ENCODE measurements at places on chromosomes 4 and X.

DNA sequence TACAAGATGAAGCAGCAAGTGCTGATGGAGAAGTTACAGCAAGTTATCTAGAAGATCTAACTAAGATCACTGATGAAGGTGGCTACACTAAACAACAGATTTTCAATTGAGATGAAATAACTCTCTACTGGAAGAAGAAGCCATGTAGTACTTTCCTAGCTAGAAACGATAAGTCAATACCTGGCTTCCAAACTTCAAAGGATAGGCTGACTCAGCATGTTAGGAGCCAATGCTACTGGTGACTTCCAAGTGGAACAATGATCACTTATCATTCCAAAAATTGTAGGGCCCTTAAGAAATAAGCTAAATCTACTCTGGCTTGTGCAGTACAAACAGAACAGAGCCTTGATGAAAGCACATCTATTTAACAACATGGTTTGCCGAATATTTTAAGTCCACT lies 55.0 kb downstream of the FBXW7 start:
- no peak for DNase-seq
- H3K27me3 ChIP-seq = no peaks in the 10 kb centered on the region
- peaks cover 6% of the 10 kb centered on the region for H3K4me1 ChIP-seq

DNA sequence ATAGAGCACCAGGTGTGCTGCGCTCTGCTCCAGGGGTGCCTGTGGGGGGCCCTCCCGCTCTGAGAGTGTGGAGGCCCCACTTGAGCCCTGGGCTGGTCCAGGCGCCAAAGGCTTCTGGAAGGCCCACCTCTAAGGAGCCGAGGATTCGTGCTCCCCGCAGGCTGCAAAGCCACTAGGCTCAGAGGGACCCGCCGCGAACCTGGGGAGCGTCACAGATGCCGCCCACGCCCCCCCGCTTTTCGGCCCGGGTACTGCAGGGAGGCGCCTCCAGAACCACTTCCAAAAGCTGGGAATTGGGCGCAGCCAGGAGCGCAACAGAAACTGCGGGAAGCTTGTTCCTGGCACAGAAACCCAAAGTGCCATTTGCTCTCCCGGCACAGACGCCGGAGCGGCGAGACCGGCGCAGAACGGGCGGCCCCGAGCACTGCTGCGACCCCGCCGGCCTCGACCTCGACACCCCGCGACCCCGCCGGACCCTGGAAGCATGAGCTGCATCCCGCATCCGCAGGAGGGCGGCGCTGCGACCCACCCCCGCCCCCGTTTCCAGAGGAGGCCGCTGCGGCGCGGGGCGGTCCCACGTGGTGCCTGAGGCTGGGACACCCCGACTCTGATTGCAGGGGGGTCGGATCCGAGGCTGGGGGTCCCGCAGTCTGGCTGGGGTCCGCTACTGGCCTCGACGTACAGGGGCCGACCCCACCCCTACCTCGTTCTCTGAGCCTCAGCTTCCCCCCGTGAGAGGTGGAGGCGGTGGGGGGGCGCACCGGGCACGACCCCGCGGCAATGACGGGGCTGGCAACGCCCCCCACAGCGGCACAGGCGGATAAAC lies 30.8 kb downstream of the CPLX1 start:
- peaks cover 72% of the 10 kb centered on the region for H3K27me3 ChIP-seq
- no peak for DNase-seq
- H3K4me1 ChIP-seq = no peaks in the 10 kb centered on the region
- H3K4me3 ChIP-seq = peak overlapping the region; percentile 14
- H3K36me3 ChIP-seq = no peaks in the 10 kb centered on the region

- DNase-seq = peak; percentile 82
- peaks cover 15% of the 10 kb centered on the region for H3K36me3 ChIP-seq
- H3K4me3 ChIP-seq = peak within 1 kb of the TSS; percentile 50
- no peak within 1 kb of the TSS for H3K27ac ChIP-seq
- H3K4me1 ChIP-seq = no peaks in the 10 kb centered on the region
Measured at GRCh38 chr4:170089668-170090351, at the start of gene AADAT. AADAT (minus strand) TSS chr4:170089956; CDS start chr4:170089690, 266 bp downstream.

- no peak overlapping the region for H3K4me3 ChIP-seq
- no peaks in the 10 kb centered on the region for H3K4me1 ChIP-seq
- H3K36me3 ChIP-seq = no peaks in the 10 kb centered on the region
- H3K27ac ChIP-seq = no peak overlapping the region
- no peak for DNase-seq
Measured at GRCh38 chrX:117038918-117039440, 576.2 kb upstream of the CT83 start.

DNA sequence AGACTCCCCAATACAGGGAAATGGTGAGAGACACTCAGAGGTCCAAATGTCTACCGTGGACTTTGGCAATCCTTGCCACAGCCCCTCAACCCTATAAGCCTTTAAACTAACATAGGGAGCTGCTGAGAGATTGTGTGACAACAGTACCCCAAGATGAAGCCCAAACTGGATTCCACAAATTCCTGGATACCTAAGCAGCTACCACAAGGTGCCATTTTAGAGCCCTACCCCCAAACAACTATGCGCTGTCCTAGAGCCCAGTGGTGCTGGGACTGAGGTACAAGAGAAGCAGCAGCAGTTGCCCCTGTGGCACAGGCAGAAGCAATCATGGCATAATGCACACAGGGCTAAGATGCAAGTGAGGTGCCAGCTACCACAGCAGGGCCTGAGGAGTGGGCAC lies 2.7 kb upstream of the TMPRSS11F start:
- no peaks in the 10 kb centered on the region for H3K27me3 ChIP-seq
- no peak for DNase-seq
- H3K27ac ChIP-seq = no peak overlapping the region
- no peak overlapping the region for H3K4me3 ChIP-seq
- H3K36me3 ChIP-seq = no peaks in the 10 kb centered on the region
- H3K4me1 ChIP-seq = no peaks in the 10 kb centered on the region

DNA sequence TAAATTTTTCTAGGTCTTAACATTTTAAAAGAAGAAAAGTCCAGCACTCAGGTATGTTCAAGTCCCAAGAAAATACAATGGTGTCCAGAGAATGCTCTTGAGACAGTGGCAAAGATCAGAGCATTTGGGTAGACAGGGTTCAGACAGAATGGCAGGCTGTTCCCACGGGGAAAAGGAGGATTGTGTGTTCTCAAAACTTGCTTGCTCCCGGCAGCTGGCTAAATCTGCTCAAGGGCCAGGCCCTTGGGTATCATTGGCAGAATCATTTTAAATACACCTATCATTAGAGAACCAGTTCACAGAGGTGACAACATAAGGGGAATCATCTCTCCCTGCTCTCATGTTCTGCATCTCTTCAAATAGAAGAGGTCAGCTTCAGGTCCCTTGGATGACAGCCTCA lies 456.3 kb downstream of the DTHD1 start:
- DNase-seq = no peak
- no peaks in the 10 kb centered on the region for H3K27me3 ChIP-seq
- H3K36me3 ChIP-seq = no peaks in the 10 kb centered on the region
- H3K27ac ChIP-seq = no peak overlapping the region

- no peaks in the 10 kb centered on the region for H3K4me1 ChIP-seq
- no peak overlapping the region for H3K4me3 ChIP-seq
- no peak for DNase-seq
- no peaks in the 10 kb centered on the region for H3K27me3 ChIP-seq
- H3K27ac ChIP-seq = no peak overlapping the region
Measured at GRCh38 chrX:20680998-20681397, 414.3 kb upstream of the RPS6KA3 start.

GRCh38 chr4:41512136-41512535 lies 25.8 kb upstream of the LIMCH1 start:
- no peaks in the 10 kb centered on the region for H3K4me1 ChIP-seq
- H3K4me3 ChIP-seq = no peak overlapping the region
- no peaks in the 10 kb centered on the region for H3K36me3 ChIP-seq

GRCh38 chrX:12301288-12301687 lies 163.0 kb downstream of the FRMPD4 start:
- no peak overlapping the region for H3K4me3 ChIP-seq
- H3K27ac ChIP-seq = no peak overlapping the region
- no peak for DNase-seq
- H3K4me1 ChIP-seq = peaks cover 14% of the 10 kb centered on the region
- H3K27me3 ChIP-seq = no peaks in the 10 kb centered on the region
- H3K36me3 ChIP-seq = no peaks in the 10 kb centered on the region

GRCh38 chr4:24273136-24273535 lies 311.2 kb downstream of the DHX15 start:
- H3K36me3 ChIP-seq = no peaks in the 10 kb centered on the region
- no peak overlapping the region for H3K4me3 ChIP-seq
- DNase-seq = no peak
- no peaks in the 10 kb centered on the region for H3K27me3 ChIP-seq

DNA sequence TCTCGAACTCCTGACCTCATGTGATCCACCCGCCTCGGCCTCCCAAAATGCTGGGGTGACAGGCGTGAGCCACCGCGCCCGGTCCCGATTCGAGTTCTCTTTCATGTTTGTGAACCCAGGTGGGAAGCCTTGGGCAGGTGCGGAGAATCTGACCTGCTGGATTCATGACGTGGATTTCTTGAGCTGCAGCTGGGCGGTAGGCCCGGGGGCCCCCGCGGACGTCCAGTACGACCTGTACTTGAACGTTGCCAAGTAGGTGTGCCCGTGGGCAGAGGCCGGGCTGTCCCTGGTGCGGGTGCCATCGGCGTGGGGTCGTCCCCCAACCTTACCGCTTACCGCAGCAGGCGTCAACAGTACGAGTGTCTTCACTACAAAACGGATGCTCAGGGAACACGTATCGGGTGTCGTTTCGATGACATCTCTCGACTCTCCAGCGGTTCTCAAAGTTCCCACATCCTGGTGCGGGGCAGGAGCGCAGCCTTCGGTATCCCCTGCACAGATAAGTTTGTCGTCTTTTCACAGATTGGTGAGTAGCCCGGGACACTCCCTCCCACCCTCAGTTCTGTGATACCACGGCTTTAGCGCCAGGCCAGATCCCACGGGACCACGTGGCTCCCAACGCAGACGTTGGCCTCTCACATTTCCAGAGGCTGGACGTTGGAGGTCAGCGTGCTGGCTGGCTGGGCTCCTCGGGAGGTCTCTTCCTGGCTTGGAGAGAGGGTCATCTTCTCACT lies 15.6 kb downstream of the IL3RA start:
- no peak overlapping the region for H3K4me3 ChIP-seq
- H3K36me3 ChIP-seq = no peaks in the 10 kb centered on the region
- no peaks in the 10 kb centered on the region for H3K27me3 ChIP-seq
- H3K4me1 ChIP-seq = no peaks in the 10 kb centered on the region
- H3K27ac ChIP-seq = no peak overlapping the region

GRCh38 chr4:165191814-165192499 lies 15.4 kb upstream of the KLHL2 start:
- H3K27me3 ChIP-seq = no peaks in the 10 kb centered on the region
- no peak for DNase-seq
- no peak overlapping the region for H3K4me3 ChIP-seq
- peaks cover 4% of the 10 kb centered on the region for H3K4me1 ChIP-seq
- no peaks in the 10 kb centered on the region for H3K36me3 ChIP-seq
- H3K27ac ChIP-seq = no peak overlapping the region

GRCh38 chr4:54229631-54230483 lies 764 bp downstream of the PDGFRA start:
- H3K36me3 ChIP-seq = no peaks in the 10 kb centered on the region
- no peaks in the 10 kb centered on the region for H3K27me3 ChIP-seq

- no peaks in the 10 kb centered on the region for H3K4me1 ChIP-seq
- no peak for DNase-seq
- H3K36me3 ChIP-seq = no peaks in the 10 kb centered on the region
Measured at GRCh38 chr4:104772849-104773248, 278.2 kb upstream of the CXXC4 start.

DNA sequence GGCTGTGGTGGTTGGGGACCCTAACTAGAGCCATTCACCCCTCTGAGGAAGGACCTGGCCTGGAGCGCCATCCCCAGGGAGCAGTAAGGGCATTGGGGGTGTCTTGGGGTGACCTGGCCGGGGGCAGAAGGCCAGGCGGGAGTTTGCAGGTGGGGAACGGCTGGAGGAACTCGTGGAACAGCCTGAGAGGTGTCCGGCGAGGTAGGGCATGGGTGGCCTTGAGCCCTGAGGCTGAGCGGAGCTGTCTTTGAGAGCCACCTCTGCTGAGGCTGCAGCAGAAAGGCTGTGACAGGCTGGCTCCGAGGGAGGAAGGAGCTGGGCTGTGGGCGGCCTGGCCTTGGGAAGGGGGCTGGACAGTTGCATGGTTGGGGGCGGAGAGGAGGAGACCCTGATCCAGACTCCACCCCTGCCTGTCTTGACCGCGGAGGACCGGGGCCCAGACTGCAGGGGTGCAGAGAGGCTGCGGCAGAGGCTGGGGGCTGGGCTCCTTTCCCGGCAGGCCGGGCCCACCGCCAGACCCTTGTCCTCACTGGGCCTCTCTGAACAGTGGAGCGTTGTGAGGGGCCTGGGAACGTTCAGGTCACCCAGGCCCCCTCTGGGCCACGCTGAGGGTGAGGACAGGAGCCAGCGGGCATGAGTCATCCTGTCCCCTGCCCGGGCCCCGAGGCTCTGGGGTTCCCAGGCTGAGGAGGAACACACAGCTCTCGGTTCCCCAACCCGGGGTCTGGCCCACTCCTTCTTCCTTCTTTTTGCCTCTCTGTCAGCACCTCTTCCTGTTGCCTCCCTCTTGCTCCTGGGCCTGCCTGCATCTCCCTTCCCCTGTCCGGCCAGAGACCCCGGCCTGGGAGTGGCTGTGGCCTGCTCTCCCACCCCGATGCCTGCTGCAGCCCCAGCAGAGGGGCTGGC lies 8.1 kb downstream of the SH3BP2 start:
- no peaks in the 10 kb centered on the region for H3K27me3 ChIP-seq
- H3K27ac ChIP-seq = peak overlapping the region; percentile 89
- no peaks in the 10 kb centered on the region for H3K36me3 ChIP-seq
- H3K4me1 ChIP-seq = peaks cover 29% of the 10 kb centered on the region
- H3K4me3 ChIP-seq = no peak overlapping the region

GRCh38 chr4:123893011-123893981 lies 496.7 kb downstream of the SPRY1 start:
- no peaks in the 10 kb centered on the region for H3K27me3 ChIP-seq
- H3K27ac ChIP-seq = no peak overlapping the region
- no peaks in the 10 kb centered on the region for H3K36me3 ChIP-seq
- DNase-seq = no peak

DNA sequence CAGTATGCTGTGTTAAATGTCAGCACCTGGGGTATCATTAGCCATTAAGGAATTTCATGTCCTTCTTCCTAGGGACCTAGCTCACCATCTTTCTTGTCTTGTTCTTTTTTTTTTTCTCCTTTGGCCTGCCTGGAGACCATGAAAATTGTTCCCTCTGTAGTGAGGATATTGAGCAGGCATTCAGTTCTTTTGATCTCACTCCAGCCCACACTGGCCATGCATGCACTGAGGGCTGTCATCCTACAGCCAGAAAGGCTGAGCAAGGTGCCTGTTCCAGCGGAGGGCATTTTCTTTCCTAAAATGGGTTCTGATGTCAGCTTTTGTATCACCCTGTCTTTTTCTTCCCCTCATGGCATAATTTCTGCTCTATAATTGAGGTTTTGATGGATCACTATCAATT lies 275.9 kb upstream of the HAND2 start:
- H3K36me3 ChIP-seq = no peaks in the 10 kb centered on the region
- no peak overlapping the region for H3K4me3 ChIP-seq
- peak; percentile 22 for DNase-seq
- no peak overlapping the region for H3K27ac ChIP-seq
